ENCODE measurements at places on chromosomes 1 and 21.

DNA sequence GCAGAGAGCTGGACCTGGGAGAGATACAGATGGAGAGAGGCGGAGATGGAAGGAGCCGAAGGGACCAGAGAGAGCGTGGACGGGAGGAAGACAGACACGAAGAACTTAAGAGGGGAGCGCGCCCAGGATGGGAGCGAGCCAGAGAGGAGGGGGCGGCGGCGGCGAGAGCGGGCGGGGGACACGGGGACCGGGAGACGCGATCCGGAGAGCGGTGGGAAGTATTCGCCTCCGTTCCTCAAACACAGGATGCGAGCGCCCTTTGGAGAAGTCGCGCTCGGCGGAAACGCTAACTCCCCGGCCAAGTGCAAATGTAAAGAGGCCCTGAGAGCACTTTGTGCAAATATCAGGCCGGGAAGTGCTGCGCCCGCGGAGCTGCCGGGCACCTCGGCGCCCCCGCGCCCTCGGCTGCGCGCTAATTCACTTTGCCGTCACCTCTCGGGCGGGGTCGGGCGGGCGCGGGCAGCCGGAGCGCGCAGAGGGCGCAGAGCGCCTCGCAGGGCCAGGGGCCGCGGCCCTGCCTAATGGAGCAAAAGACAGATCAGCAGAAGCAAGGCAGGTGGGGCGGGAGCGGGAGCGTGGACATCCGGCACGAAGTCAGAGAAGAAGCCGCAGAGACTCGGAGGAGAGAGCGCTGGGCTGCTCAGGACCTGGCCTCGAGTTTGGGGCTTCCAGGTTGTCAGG lies 281.2 kb downstream of the RRAGC start:
- DNase-seq: no peak

GRCh38 chr1:211928993-211929637 lies 98.6 kb upstream of the LPGAT1 start:
- DNase-seq: no peak

DNA sequence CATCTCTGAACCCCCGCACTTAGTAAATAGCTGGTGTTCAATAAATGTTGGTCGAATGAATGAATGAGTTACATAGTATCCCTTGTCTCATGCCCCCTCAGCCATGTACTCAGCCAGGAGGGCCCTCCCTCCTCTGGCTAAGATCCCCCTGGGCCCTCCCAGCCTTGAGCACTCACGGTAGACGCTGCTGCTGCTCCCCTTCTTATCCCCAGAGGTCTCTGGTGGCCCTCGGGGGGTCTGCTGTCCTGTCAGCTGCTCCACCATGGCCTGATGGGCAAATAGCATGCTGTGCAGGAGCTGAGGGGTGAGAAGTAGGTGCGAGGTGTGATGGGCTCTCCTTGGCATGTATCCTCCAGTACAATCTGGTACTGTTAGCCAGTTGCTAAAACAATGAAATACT lies 1.9 kb downstream of the ETV3L start:
- DNase-seq: no peak

GRCh38 chr1:219090607-219091006 lies 83.1 kb upstream of the LYPLAL1 start:
- no peak for DNase-seq

- no peak for DNase-seq
Observed at GRCh38 chr1:224114787-224115175, 870 bp downstream of the FBXO28 start.

GRCh38 chr1:201251851-201252430 lies 31.4 kb upstream of the PKP1 start:
- DNase-seq: no peak

DNA sequence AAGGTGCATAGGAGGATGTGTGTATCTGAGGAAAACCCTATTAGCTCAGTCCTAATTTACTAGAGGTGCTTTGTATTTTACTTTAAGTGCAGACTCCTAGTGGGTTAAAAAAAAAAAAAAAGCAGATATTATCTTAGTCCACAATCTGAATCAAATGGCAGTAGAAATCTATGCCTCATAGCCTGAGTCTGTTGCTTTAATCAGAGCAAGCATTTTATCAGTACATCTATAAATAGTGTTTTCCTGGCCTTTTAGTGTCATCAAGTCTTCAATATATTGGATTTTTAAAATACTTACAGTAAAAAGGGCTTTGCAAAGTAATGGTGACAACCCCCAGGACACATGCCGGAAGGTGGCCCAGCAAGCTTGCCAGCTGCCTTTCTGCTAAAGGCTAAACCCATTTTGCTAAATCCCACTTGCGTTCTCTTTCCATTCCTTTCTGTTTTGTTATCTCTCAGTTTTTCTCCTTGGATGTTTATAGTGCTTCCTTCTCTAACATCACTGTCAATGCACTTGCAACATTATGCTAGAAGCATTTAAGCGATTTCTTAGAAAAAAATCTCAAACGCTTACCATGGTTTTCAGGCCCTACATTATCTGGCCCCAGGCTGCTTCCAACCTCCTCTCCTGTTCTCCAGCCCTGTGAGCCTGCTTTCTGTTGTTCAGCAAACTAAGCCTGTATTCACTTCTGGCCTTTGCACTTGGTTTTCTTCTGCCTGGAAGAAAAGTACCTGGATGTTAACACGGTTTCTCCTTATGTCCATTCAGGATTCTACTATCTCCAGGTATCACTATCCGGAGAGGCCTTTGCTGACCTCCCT lies 206.3 kb downstream of the PDE4B start:
- no peak for DNase-seq

- DNase-seq: no peak
Observed at GRCh38 chr1:7885513-7886404, 32.9 kb upstream of the UTS2 start.

DNA sequence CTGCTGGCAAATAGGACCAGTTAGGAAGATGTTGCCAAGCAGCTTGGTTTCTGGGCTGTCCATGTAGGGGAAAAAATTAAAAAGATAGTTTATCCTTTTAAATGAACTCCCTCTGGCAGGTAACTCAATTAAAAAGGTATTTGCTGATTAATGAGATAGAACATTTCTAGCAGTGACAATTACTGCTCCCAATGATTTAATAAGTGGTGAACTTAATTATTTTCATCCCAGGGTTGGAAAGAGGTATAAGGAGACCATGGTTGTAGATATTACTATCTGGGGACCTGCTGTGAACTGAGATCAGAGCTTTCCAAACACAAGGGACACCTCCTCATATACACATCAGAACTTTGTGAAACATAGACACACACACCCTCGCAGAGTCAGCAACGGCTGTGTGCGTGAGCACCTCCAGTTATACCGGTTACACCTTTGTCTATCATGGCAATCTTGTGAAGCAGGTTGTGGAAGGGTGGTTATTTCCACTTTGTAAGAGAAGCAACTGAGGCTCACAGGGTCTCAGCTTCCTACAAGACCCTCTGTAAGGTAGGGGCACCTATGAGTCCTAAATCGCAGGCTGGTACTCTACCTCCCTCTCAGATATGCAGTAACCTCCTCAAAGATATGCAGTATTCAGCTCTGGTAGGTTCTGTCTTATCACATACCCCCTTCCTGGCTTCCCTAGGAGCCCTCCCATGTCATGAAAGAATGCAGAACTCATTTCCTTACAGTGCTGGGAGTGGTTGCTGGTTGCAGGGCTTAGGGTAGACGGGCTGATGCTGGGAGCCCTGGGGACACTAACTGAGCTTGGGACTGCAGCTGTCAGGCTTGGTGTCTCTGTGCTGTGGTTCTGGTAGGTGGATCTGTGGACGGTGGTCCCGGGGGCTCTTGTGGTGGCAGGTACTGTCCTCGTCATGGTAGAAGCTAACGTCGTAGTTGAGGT lies 18.5 kb upstream of the MAGOH start:
- DNase-seq: no peak

DNA sequence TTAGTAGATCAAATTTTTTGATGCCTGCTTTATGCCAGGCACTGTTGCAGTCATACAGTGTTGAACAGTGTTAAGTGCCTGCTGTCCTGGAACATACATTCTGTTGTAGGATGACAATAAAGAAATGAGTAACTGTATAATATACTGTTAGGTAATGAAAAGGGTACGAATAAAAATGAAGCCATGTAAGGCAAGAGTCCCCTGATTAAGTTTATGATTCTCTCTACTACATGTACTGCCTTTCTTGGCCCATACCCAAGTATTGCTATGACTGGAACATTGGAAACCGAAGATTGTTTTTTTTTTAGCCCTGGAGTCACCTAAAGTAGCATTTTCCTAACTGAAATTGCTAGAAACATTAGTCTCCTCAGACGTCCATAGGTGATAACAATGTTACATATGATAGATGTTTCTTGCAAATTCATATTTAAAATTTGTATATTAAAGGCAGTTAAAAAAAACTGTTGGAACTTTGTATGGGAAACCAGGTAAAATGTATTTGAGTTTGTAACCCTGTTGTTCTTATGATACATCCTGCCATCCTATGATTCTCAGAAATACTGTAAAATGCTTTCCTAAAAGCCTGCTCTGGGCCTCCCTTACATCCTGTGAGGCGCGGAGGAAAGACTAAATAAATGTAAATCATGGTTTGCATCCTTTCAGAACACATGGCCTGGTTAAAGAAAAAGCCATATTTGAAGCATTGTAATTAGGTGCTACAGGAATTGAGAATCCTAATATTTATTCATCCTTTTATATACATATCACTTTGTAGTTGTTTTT lies 5.8 kb downstream of the ATP5PB start:
- DNase-seq: no peak

DNA sequence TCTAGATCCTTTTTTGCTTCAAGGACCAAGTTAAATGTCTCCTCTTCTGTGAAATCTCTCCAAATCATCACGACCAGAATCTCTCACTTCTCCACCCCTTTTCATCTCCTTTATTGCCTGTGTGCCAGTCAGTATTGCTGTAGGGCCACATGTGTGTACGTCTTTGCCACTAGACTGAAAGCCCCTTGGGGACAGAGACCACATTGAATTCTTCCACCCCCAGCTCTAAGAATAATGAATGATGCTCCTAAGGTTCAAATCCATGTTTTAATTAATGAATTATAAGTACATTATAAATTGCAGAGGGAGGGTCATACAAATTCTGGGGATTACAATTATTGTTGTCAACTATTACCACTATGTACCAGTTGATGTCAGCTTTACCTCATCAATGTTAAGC lies 343.8 kb downstream of the USP25 start:
- no peak for DNase-seq

All from T follicular helper cell (primary cell).